ENCODE measurements at places on chromosomes 3 and 15.

- DNase-seq: peak; percentile 59
Observed at GRCh38 chr3:141796889-141797781, 33.9 kb downstream of the GRK7 start.

DNA sequence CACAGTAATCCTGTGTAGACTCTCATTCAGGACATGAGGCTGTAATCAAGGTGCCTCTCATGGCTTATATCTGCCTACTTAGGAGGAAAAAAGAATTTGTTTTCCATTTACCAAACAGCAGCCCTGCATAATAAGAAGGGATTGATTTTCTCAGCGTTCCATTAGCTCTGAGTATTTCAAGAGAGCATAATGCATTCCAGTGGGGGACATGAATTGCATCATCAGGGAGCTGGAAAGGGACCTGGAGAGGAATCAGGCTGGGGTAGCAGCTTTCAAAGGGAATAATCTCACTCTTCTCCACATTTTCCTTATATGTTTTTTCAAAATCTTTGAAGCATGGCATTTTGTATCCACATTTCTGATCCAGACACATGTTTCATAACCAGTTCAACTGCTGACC lies 150.6 kb upstream of the ANKRD28 start:
- DNase-seq: no peak

DNA sequence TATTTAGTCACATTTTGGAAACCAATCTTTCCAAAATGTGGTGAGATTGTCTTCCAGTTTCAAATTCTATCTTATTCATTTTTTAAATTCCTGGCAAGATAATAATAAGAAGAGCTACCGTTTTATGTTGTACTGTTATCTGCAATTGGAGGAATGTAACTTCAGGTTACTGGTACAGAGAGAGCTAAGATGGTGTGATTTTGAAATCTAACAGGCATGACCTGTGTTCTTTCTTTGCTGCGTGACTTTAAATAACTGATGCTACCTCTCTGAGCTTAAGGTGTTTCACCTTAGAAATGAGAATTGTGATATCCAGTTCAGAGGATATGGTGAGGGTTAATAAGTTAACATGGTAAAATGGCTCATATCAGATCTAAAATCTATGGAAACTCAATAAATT lies 21.7 kb downstream of the CADM2 start:
- DNase-seq: no peak

- DNase-seq: no peak
Observed at GRCh38 chr3:141682007-141682406, 56.1 kb upstream of the RNF7 start.

DNA sequence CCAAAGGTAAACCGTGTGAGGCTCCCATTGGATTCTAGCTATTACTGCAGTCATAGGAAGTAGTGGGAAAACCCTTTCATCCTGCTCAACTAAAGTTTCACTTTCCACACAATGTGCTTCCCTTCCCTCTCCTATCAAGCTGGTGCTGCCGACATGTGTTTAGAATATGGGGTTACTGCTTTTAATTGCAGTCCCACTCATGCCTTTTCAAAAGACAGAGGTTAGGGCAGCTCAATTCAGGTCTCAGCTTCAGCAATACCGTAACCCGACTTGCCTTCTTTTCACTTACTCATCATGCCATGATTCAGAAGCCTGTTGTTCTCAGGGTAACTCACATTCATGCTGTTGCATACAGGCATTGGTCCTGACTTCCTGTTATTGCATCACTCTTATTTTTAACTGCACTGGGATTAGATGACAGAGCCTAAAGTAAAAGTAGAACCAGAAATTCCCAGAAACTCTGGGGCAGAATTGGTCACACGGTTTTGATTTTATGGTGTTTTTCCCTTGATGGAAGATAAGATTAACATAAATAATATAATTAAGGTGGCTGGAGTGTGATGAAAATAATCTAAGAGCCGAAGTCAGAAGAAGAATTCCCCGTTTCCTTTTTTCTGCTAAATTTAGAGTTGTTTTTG lies 45.7 kb downstream of the C2CD4B start:
- DNase-seq: peak; percentile 36

DNA sequence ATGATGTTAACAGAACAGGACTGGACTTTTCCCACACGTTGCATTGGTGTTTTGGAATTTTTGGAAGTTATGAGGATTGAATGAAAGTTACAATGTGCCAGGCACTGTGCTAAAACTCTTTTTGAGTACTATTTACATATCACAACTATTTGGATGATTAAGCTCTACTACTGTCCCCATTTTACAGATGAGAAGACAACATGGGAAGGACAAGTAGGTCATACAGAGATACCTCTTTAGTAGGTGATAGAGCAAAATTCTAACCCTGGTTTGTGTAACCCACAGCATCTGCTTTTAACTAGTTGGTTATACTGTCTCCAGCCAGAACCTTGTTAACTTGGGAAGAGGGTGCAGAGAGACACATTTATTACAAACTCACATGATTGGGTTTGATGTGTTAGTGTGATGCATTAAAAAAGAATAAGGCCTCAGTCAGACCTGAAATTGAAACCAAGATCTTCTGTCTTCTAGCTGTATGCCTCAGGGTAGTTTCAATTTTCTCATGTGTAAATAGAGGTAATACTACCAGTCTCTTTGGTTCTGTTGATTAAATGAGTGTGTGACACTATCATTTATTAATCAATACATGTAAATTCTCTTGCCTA lies 1.4 kb downstream of the NDUFB4 start:
- DNase-seq: no peak

- DNase-seq: no peak
Observed at GRCh38 chr15:48361685-48362084, 30.5 kb downstream of the DUT start.

- DNase-seq: peak; percentile 56
Observed at GRCh38 chr15:101103598-101103997, 148.2 kb downstream of the CHSY1 start.

DNA sequence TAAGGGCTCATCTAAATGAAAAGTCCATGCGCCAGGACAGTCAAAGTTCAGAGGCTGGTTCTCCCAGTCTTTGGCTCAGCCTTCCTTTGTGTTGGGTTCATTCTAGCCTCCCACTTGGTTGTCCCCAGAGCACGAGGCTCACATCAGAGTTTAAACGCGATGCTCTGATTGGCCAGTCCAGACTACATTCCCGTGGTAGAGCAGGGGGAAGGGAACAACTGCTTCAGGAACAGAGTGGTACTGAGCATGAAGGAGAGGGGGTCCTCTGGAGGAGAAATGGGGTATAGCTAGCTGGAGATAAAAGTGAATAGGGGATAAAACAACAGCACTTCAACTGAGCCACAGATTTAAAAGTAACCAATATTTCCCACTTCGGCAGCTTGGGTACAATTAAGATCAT lies 32.2 kb downstream of the ANAPC13 start:
- no peak for DNase-seq

- DNase-seq: peak; percentile 36
Observed at GRCh38 chr3:149448331-149448831, 26.1 kb upstream of the TM4SF4 start.
